ENCODE measurements at places on chromosomes 3 and 15. TPM values are rescaled to one million over a fixed set of nuclear protein-coding genes. Genes with fewer than 3 reads are reported as not detected.

MESD gene
- total RNA-seq: 24.4 TPM

GOLGA8G gene
- not detected for total RNA-seq

ALG1L2 gene
- total RNA-seq: 0.22 TPM

SOX2 gene
- total RNA-seq: not detected

EXD1 gene
- total RNA-seq: 0.11 TPM

RBP2 gene
- total RNA-seq: not detected

OXTR gene
- 12.1 TPM for total RNA-seq

GOLGA6L9 gene
- total RNA-seq: 1.8 TPM

SHC4 gene
- 1.7 TPM for total RNA-seq

MCF2L2 gene
- total RNA-seq: 0.66 TPM

HRG gene
- not detected for total RNA-seq

SERINC4 gene
- total RNA-seq: not detected

DLG1 gene
- total RNA-seq: 96.1 TPM

HHATL gene
- total RNA-seq: not detected

C15orf62 gene
- not detected for total RNA-seq

GRM7 gene
- total RNA-seq: 0.22 TPM

RSRC1 gene
- 87.7 TPM for total RNA-seq

ACOX2 gene
- total RNA-seq: 10.2 TPM

ENTPD3 gene
- not detected for total RNA-seq

LRRK1 gene
- total RNA-seq: 10.6 TPM

SOX14 gene
- not detected for total RNA-seq

IL17RE gene
- total RNA-seq: 2.0 TPM

GRAMD2A gene
- total RNA-seq: 0.33 TPM

AGBL1 gene
- total RNA-seq: not detected

PARP6 gene
- total RNA-seq: 16.3 TPM

POPDC2 gene
- total RNA-seq: 6.3 TPM

SCN5A gene
- total RNA-seq: 0.75 TPM

ANKDD1A gene
- 3.1 TPM for total RNA-seq

TRPC1 gene
- 51.9 TPM for total RNA-seq

IL20RB gene
- total RNA-seq: 1.8 TPM

ADGRG7 gene
- total RNA-seq: 1.1 TPM
